ENCODE measurements at places on chromosomes 1 and 21.

- no peak overlapping the region for H3K27ac ChIP-seq
- peak overlapping the region; percentile 37 for H3K4me3 ChIP-seq
- peaks cover 16% of the 10 kb centered on the region for H3K4me1 ChIP-seq
Measured at GRCh38 chr1:54499360-54500106, 48.5 kb upstream of the ACOT11 start.

DNA sequence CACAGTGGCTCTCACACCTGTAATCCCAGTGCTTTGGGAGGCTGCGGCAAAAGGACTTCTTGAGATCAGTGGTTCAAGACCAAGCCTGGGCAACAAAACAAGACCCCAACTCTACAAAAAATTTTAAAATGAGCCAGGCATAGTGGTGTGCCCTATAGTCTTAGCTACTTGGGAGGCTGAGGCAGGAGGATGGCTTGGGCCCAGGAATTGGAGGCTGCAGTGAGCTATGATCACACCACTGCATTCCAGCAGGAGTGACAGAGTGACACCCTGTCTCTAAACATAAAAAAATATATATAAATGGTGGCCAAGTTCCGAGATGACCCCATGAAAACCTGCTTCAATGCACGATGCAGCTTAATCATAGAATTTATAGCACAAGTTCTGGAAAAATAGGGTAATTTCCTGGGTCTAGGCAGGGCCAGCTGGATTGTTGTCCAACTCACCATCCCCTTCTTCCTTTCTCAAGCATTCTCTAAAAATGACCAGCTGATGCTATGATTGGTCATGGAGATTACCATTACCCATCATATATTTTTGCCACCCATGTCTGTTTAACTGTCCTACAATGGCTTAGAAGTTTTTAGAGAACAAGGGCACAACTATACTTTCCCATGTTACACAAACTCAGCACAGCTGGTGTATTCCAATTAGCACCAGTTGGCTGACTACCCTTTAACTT lies 5.3 kb upstream of the GNPAT start:
- no peak overlapping the region for H3K4me3 ChIP-seq
- H3K36me3 ChIP-seq = peaks cover 12% of the 10 kb centered on the region
- no peaks in the 10 kb centered on the region for H3K27me3 ChIP-seq
- DNase-seq = no peak
- H3K27ac ChIP-seq = no peak overlapping the region

DNA sequence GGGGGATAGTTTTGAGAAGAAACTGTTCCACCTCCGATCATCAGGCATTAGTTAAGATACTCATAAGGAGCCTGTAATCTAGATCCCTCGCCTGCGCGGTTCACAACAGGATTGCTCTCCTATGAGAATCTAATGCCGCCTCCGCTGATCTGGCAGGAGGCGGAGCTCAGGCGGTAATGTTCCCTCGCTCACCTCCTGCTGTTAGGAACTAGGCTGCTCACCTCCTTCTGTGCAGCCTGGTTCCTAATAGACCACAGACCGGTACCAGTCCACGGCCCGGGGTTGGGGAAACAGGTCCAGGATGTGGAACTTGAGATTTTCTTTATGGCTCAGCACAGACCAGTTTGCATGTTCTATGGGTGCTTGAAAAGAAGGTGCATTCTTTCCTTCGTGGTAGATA lies 27.2 kb upstream of the FAM3B start:
- no peak overlapping the region for H3K27ac ChIP-seq
- H3K36me3 ChIP-seq = no peaks in the 10 kb centered on the region
- DNase-seq = no peak
- no peaks in the 10 kb centered on the region for H3K4me1 ChIP-seq

- peaks cover 4% of the 10 kb centered on the region for H3K4me1 ChIP-seq
- H3K36me3 ChIP-seq = no peaks in the 10 kb centered on the region
- peak overlapping the region; percentile 9 for H3K27ac ChIP-seq
- peak; percentile 34 for DNase-seq
- H3K4me3 ChIP-seq = no peak overlapping the region
- no peaks in the 10 kb centered on the region for H3K27me3 ChIP-seq
Measured at GRCh38 chr1:167617153-167618147, 12.6 kb upstream of the RCSD1 start.

GRCh38 chr1:178019622-178020021 lies 49.8 kb upstream of the SEC16B start:
- no peak for DNase-seq
- H3K36me3 ChIP-seq = no peaks in the 10 kb centered on the region
- no peak overlapping the region for H3K4me3 ChIP-seq
- no peak overlapping the region for H3K27ac ChIP-seq
- H3K27me3 ChIP-seq = no peaks in the 10 kb centered on the region
- H3K4me1 ChIP-seq = peaks cover 5% of the 10 kb centered on the region

DNA sequence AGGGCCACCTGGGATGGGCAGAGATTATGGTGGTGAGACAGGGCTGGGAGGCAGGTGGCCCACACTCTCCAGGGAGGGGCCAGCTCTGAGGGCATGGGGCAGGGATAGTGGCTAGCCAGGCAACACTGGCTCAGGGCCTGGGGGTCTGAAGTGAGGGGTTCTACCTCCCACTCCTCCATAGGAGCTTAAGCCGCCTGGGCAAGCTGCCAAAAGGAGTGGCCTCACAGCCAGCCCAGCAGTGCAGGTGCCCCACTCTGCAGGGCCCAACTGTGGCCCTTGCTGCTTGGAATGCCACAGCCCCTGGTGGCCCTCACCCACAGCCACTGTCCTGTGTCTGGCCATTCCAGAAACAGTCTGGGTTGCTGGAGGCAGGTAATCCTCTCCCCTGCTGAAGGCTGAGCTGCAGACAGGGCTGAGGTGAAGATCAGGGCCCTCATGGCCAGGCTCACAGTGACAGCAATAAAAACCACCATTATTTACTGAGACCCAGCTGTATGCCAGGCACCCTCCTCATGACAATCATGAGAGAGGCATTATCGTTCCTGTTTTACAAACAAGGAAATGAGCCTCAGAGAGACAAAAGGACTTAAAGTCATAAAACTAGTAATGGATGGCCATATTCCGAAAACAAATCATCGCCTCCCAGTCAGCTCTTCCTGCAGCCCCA lies 31.0 kb downstream of the KIF21B start:
- H3K27me3 ChIP-seq = no peaks in the 10 kb centered on the region
- H3K4me3 ChIP-seq = no peak overlapping the region
- DNase-seq = no peak
- H3K4me1 ChIP-seq = no peaks in the 10 kb centered on the region
- H3K27ac ChIP-seq = no peak overlapping the region

DNA sequence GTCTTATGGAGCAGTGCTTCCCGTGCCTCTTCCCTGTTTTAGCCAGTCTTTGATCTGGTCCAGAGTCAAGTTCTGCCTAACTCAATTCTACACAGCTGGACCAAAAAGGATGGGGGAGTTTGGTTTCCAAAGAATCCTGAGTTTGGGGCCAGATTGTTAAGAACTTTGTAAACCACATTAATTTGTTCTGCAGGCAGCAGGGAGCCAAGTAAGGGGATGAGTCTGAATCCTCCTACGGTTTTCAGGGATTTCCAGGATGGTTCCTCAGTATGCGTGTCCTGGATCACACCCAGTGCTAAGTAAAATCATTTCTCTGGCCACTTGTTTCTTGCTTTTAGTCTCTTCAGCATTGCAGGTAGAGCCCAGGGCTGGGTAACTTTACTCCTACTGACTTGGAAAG lies 26.1 kb upstream of the GJA5 start:
- H3K27me3 ChIP-seq = peaks cover 54% of the 10 kb centered on the region
- H3K4me1 ChIP-seq = no peaks in the 10 kb centered on the region
- no peaks in the 10 kb centered on the region for H3K36me3 ChIP-seq
- no peak for DNase-seq

GRCh38 chr1:161981735-161982506 lies 41.7 kb downstream of the OLFML2B start:
- peaks cover 40% of the 10 kb centered on the region for H3K36me3 ChIP-seq
- no peak overlapping the region for H3K4me3 ChIP-seq
- no peak overlapping the region for H3K27ac ChIP-seq

- H3K27ac ChIP-seq = no peak overlapping the region
- no peak for DNase-seq
- no peaks in the 10 kb centered on the region for H3K27me3 ChIP-seq
- no peaks in the 10 kb centered on the region for H3K4me1 ChIP-seq
- peaks cover 4% of the 10 kb centered on the region for H3K36me3 ChIP-seq
Measured at GRCh38 chr1:107460035-107460434, 319.2 kb downstream of the NTNG1 start.

DNA sequence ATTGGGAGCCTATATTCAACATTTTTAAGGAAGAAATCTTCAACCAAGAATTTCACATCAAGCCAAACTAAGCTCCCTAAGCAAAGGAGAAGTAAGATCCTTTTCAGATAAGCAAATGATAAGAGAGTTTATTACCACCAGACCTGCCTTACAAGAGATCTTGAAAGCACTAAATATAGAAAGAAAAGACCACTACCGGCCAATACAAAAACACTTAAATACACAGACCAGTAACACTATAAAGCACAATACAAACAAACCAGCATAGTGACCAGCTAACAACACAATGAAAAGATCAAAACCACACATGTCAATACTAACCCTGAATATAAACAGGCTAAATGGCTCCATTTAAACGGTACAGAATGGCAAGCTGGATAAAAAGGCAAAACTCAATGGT lies 165.4 kb downstream of the MRPL39 start:
- no peak for DNase-seq
- H3K27me3 ChIP-seq = no peaks in the 10 kb centered on the region
- no peak overlapping the region for H3K4me3 ChIP-seq
- H3K36me3 ChIP-seq = no peaks in the 10 kb centered on the region

GRCh38 chr1:39266269-39266668 lies 61.8 kb downstream of the MACF1 start:
- H3K4me1 ChIP-seq = peaks cover 19% of the 10 kb centered on the region
- no peak overlapping the region for H3K4me3 ChIP-seq
- H3K36me3 ChIP-seq = peaks cover 13% of the 10 kb centered on the region
- H3K27ac ChIP-seq = no peak overlapping the region
- H3K27me3 ChIP-seq = no peaks in the 10 kb centered on the region
- peak; percentile 36 for DNase-seq

- no peak for DNase-seq
- no peak overlapping the region for H3K4me3 ChIP-seq
Measured at GRCh38 chr1:224387302-224387912, 30.7 kb downstream of the CNIH4 start.

GRCh38 chr21:37673801-37674575 lies 242.3 kb downstream of the KCNJ6 start:
- DNase-seq = no peak
- peaks cover 12% of the 10 kb centered on the region for H3K4me1 ChIP-seq
- no peak overlapping the region for H3K4me3 ChIP-seq
- no peak overlapping the region for H3K27ac ChIP-seq
- H3K27me3 ChIP-seq = no peaks in the 10 kb centered on the region

Data from mesenchymal stem cell (in vitro differentiated cells and primary cell).